Kasumi-1 (cell line): ENCODE measurements at places on chromosomes 2 and 18.

GRCh38 chr18:23181547-23181946 is 46.3 kb downstream of the CABLES1 start:
- DNase-seq = no peak

GRCh38 chr2:37583402-37583801 is 88.0 kb downstream of the CDC42EP3 start:
- no peak for DNase-seq

DNA sequence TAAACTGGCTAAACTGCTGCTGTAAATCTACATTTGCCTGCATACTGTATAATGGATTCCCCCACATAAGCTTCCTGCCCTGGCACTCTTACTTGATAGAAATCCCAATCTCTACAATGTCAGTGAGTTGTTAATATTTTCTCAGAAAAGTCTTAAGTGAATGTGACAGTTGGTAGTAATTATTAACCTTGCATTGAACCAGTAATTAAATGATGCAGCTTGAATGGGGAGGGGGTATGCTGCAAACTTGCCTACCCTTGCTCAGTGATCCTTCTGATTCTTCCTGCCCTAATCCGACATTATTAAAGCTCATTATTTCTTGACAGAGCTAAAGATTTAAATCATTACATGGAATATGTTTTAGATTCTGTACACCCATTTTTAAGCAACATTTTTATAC is 119.0 kb upstream of the CDH7 start:
- no peak for DNase-seq

DNA sequence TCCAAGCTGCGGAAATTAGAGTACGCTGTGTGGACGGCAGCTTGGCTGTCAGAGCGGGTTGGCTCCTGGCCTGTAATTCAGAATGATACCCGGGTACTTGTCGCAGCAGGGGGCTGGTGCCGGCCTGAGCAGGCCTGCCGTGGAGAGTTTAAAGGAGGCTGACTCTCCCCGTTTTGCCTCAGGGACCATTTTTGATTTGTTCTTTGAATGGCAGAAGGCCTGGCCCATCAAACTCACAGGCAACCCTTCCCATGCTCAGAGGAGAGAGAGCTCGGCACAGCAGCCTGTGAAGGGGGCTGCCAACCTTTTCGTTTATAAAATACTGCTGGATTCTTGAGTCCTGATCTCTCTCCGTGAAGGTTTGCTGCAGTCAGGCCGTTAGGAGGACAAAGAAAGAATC is 151.3 kb downstream of the KLHL29 start:
- no peak for DNase-seq

DNA sequence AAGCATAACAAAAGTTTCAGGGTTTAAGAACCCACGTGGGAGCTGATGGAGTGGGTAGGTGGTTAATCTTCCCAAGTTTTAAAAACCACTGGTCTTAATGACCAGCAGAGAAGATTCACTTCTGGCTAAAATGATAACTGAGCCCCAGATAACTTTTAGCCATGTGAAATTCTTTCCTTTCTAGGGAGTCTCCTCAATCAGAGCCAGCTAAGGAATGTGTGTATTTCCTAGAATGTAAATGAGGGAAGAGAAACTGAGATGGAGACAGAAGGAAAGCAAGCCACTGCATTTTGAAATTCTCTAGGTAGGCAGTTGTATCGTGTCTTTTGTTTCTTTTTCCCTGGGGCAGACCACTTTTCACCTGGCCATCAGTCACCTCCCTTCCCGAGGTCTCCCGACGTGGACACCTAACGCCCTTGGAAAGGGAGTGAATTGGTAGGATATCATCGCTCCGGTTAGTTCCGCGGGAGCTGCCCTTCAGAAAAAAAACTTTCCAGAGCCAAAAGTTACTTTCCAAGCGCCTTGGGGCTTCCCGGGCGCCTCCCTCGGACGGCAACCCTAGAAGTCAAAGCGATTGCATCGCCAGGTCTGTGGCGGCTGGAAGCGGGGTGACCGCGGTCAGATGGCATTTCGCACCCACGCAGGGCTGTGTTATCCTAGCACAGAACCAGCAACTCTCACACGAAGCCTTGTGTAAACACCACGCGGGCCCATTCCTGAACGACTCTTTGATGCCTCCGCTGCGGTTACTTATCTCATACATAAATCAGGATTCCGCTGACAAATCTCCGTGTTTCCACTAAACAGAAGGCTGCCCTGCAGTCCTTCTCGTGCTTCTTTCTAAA is 1.3 kb downstream of the COLEC12 start:
- no peak for DNase-seq

DNA sequence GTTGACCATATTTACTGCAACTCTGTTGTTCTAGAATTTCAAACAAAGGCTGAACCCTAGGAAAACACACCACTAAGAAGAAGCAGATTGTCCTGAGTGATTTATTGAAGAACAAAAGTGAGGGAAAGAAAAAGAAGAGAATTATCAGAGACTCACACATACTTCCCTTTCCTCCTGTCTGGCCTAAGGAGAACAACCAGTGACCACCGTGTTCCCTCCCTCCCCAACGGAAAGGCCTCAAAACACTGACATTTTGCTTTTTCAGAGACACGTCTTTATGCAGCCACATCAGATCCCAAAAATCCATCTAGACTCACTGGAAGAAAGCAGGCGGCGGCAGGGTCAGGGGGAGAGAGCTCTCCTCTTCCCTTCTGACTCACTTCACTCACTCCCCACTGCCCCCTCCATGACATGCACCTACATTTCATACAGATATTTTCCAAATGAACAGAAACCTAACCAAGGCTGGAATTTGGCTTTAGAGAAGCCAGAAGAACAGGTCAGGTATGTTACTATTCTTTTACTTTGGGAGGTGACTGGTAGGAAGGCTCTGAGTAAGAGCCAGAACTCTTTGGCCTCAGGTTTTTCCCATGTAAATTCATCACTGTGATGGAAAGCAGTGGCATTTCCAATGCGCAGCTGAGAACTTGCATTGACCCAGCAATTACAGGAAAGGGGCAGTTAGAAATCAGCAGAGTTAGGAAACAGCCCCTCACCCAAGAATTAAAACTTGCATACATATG is 169.9 kb downstream of the BCL11A start:
- DNase-seq = no peak
